ENCODE measurements at places on chromosomes 7 and 10.

- no peak for DNase-seq
These were observed 49.6 kb downstream of the HIPK2 start for GRCh38 chr7:139728203-139728602.

GRCh38 chr10:71761541-71762113, 11.7 kb downstream of the VSIR start:
- no peak for DNase-seq

- no peak for DNase-seq
These were observed 74.6 kb downstream of the VPS41 start for GRCh38 chr7:38834357-38834756.

DNA sequence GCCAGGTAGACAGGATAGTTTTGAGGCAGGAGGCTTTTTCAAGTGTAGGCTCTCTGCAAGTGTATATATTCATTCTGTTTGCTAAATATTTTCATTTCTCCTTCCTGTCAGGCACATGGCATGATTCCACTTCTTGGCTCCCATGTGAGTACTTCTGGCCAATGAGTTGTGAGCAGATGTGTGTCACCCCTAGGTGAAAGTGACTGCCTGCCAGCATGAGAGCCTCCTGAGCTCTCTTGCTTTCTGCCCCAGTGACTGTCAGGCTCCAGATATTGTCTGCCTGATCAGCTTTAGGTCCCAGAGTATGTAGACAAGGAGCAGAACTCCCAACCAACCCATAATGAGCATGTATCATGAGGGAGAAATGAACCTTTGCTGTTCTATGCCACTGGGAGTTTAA, 257.6 kb upstream of the NPY start:
- no peak for DNase-seq

DNA sequence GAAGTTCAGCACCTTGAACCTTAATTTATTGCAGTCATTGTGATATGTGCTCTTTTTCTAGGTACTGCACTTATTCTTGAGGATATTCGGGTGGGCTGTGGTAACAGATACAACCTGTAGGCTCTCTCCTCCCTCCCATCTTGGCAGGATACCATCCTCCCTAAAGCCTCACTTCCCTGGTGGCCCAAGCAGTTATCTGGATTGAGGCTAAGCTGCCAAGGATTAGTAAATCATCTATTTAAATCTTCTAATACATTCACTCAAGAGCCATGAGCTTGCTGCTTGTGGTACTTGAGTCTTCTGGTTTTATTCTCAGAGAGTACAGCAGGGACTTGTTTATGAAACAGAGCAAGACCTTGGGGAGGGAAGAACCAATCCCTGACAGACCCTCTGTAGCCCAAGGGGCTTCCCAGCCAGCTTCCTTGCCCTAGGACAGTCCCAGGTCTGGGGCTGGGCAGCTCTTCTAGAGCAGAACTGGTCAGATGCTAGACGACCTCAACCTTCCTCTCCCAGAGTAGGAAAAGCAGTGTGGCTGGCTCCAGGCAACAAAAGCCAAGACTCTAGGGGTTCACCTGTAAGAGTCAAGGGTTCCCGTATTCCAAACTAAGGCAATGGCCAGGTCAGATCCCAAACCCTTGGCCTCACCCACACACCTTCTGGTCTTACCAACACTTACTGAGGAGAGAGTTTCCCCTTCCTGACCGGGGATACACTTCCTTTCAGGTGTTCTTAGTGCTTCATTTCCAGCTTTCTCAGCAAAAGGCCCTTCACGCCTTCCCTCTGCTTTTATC, 21.3 kb downstream of the WNT8B start:
- no peak for DNase-seq

- DNase-seq, result no peak
These were observed 48.7 kb downstream of the SEMA3A start for GRCh38 chr7:84145892-84146291.

- DNase-seq, result no peak
These were observed 638 bp downstream of the BRAT1 start for GRCh38 chr7:2554661-2555111.

- no peak for DNase-seq
These were observed 2.4 kb upstream of the PSMG3 start for GRCh38 chr7:1572111-1572822.

GRCh38 chr7:116100626-116101025, 70.1 kb upstream of the TFEC start:
- no peak for DNase-seq

DNA sequence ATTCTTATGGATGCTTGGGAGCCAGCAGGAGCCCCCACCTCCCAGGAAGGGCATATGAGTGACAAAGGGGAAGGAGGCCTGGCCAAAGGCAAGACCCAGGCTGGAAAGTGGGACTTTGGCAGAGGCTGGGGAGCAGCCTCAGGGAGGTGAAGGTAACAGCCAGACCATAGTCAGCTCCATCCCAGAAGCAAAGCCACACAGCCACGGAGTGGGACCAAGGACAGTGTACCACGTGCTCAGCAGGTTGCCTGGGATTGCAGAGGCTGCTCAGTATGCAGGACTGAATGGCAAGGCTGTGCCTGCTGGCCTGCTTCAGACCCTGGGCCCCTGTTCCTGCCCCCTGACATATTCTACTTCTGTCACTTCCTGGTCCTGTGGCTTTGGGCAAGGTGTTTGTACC, 17.6 kb upstream of the GPR26 start:
- no peak for DNase-seq

GRCh38 chr10:23399701-23400144, 39.2 kb upstream of the OTUD1 start:
- DNase-seq, result no peak

- no peak for DNase-seq
These were observed 17.4 kb upstream of the GNA12 start for GRCh38 chr7:2861509-2861908.

DNA sequence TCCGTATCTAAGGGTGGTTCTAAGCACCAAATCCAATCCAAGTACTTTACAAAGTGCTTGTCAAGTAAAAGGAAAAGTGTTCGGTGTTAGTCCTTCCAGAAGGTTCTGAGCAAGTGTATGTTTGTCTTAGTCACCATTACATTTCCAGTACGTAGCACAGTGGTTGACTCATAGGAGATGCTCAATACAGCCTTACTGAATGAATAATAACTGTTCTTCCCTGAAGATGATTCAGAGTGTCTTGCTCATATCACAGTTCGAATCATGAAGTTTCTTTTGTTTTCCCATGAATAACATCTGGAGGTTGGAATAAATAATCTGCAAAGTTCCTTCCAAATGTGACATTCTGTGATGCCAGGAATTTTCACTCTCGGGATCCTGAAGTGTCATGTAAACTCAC, 53.4 kb downstream of the WNT2 start:
- DNase-seq, result no peak

DNA sequence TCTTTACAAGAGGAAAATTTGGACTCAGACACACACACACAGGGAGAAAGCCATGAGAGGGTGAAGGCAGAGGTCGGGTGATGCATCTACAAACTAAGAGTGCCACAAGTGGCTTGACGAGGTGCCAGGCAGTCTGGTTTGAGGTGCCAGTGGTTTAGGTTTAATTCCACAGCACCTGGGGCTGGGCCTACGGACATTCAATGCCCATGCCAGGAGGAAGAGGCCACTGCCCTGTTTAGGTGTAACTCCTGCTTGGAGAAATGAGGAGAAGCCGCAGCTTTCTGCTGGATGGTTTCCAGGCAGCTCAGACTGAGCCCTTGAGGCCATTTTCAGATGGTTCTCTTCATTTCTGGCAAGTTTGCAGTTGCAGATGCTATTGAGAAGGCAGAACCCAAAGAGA, 83.6 kb downstream of the HTR5A start:
- no peak for DNase-seq

GRCh38 chr7:114081606-114082425, 163.0 kb upstream of the PPP1R3A start:
- no peak for DNase-seq

GRCh38 chr10:123236126-123236525, 81.9 kb downstream of the BUB3 start:
- DNase-seq, result no peak

DNA sequence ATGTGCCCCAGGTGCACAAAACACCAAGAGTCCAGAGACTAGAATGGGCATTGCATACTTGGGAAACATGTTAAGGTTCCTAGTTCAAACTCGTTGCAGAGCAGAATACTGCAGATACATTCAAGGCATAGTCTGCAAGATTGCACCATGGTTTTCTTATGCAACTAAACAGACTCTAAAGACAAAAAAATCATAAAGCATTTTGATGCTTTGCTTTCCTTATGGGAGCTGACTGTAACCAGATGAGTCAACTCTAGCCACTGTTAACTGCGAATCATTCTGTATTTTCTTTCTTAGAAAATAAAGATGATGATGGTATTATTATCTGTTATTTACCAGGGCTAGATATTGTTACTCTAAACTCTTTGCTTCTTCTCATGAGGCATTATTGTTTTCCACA, 19.7 kb downstream of the TRUB1 start:
- no peak for DNase-seq

DNA sequence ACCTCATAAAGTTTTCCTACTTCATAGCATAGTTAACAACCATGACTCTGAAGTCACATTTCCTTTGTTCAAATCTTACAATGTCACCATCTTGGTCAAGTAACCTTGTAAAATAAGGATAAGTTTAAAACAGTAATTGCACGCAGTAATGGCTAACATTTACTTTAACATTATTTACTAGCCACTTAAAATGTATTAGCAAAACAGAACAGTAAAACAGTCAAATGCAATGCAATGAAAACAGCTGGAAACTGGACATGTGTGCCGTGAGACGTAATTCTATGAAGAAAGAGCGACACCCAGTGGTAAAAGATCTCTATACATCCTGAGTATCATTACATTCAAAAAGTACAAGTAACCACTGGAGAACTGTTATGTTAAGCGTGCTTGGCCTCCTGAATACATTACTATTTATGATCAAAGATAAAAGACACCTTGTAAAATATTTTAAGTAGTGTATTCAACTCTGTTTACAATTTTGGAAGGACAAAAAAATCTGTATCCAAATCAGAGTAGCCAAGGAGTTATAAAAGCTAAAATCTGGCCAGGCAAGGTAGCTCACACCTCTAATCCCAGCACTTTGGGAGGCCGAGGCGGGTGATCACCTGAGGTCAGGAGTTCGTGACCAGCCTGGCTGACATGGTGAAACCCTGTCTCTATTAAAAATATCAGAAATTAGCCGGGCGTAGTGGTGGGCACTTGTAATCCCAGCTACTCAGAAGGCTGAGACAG, 27.2 kb downstream of the ATE1 start:
- DNase-seq, result no peak

DNA sequence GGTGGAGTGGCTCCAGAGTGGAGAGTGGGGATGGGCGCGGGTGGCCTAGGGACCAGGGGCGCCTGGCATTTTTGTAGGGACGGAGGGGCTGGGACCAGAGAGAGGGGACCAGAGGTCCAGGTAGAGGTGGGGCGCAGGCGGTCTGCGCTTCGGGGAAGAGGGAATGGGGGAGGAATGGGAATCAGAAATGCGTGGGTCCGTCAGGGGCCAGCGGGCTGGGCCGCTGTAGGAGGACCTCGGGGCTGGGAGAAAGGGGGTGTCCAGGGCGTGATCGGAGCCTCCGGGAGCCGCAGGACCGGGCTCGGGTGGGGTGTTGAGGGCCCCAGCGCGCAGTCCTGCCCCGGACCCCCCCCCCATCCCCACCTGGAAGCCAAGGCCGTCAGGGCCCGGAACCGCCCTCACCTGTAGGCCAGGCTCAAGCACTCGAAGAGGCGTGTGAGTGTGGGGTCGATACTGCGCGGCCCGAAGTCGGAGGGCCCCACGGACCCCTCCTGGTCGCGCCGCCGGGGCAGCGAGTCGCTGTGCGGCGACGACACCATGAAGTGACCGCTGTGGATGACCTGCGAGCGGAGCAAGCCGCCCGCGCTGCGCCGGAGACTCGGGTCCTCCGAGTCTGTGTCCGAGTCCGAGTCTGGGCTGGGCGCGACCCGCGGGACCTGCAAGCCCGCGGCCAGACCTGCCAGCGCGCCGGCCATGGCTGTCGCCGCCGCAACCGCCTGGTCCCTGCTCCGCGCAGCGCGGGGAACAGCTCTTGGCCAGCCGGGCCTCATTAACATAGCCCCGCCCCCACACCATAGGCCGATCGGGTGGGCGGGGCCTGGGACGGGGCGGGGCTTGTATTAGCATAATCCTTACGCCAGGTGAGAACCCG, at the start of gene MLXIPL:
Gene MLXIPL, minus strand, starts transcription at position 725 of the 871 bp plus-strand sequence. Its CDS starts 30 bp downstream, at position 695.
- DNase-seq, result peak; percentile 66

- DNase-seq, result no peak
These were observed 52.8 kb downstream of the HHEX start for GRCh38 chr10:92742331-92743228.

GRCh38 chr7:77698042-77698625, 1.9 kb downstream of the RSBN1L start:
- DNase-seq, result no peak

Data from cerebellar nuclear complex (tissue), 1 donor.